ENCODE measurements at places on chromosomes 12 and 14.

- DNase-seq = peak; percentile 13
These were observed 29.3 kb upstream of the CPNE8 start for GRCh38 chr12:38934686-38935085.

DNA sequence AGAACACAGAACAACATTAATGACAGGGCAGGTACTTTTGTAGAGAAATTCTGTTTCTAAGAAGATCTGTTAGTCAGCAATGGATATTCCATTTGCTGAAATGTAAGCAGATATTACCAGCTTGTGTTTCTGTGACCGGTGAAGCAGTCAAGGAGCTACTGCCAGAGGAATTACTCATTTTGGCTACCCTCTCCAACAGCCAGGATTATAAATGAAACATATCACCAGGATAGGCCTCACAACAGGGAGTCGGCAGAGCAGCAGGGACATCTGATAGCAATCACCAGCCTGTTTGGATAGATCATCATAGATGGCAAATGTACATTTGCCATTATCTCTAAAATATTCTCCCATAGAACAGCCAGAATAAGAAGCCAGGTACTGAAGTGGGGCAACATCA lies 440.7 kb downstream of the KCNH5 start:
- DNase-seq = no peak

DNA sequence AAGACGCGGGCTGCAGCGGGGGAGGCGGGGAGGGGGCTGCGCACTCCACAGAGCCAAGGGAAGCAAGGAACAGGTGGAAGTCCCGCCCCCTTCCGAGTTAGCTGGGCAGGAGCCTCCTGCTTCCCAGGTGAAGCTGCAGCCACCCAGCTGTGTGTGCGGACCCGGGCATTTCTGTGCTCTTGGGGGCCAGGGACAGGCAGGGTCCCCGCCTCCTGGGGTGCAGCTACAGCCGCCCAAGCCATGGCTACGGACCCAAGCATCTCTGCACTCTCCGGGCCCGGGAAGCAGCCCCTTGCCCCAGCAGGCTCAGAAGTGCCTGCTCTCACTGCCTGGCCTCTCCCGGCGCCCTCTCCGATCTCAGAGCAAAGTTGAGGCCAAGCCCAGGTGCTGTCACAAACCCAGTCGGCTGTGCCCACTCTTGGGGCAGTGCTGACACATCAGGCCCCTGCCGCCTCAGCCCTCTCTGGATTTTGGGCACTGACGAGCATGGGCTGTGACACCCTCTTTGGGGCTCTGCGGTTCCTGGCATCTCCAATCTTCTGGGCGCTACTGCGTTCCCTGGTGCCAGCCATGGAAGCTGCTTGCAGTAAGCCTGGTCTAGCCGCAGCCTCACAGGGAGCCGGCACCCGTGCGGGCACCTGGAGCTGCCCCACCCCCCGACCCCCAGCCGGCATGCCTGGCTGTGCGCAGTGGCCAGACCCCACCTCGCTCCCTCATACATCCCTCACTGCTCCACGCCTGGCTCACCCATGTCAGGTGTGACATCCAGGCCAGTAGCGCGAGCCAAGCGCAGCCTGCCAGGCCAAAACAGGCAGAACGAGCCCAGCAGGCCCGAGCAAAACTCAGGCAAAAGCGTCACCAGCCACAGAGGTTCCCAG lies 8.5 kb upstream of the MGAT4C start:
- DNase-seq = no peak

DNA sequence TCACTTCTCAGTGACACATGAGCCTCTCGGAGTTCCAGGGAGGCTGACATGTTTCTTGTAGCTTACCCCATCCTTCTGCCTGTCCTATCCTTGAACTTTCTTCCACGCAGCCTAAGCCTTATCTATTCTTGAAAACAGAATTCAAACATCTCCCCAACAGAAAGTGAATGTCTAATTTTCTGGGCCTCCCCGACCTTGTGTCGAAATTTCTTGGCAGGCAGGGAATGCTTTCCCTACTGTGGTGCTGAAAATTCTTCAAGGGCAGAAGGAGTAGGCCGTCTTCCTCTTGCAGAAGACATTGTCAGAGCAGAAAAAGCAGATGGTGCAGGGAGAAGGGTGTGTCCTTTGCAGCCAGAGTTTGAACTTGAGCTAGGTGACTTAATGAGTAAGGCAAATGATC lies 63.0 kb upstream of the TCL1B start:
- DNase-seq = no peak

- DNase-seq = peak; percentile 92
These were observed 21.9 kb upstream of the MAP1LC3B2 start for GRCh38 chr12:116537101-116537904.

GRCh38 chr12:13509740-13510139 lies 313.2 kb downstream of the EMP1 start:
- no peak for DNase-seq

DNA sequence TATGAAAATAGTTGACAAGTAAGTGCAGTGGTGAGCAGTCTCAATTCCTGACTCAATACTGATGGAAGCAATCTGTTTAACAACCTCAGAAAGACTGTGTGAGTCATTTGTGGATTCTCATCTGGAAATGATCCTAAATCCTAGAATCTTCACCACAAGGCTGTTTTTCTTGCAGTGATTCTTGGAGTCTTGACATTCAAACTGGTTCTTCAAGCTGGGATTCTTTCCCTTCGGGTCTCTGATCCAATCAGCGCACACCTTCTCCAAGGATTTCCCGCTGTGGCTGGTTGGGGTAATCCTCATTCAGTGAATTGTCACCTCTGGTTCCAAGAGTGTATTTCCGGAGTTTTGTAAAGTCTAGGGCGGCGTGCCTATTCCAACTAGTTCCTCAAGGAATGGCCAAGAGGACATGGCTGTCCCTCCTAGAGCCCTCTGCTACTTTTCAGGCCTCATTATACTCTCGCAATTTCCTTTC lies 37.7 kb upstream of the FOXJ2 start:
- peak; percentile 17 for DNase-seq

DNA sequence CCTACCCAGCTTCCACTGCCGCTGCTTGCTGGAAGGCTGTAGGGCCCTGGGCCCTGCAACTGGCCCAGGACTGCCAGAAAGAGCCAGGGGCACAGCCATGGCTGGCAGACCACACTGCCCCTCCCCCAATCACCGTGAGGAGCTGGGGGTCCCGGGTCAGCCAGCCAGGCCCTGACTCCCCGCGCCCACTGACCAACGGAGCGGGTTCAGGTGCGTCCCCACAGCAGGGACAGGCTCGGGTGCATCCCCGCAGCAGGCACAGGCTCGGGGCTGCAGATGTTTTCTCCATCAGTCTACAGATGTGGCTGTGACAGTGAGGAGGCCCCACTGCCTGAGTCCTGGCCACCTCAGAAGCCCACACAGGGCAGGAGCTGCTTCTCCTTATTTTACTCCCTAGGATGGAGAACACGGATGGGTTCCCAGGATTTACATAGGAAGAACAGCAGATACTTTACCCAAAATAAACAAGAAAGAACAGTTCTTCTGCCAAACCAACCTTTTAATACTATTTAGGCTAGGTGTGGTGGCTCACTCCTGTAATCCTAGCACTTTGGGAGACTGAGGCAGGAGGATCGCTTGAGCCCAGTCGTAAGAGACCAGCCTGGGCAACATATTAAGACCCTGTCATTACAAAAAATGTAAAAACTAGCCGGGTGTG lies 61.1 kb downstream of the TESC start:
- DNase-seq = no peak

GRCh38 chr14:81144824-81145603 lies 75.7 kb downstream of the GTF2A1 start:
- DNase-seq = no peak

- no peak for DNase-seq
These were observed 1.2 kb upstream of the PRIMA1 start for GRCh38 chr14:93789228-93790130.

- no peak for DNase-seq
These were observed 10.0 kb upstream of the RHEBL1 start for GRCh38 chr12:49079793-49080192.

- DNase-seq = peak; percentile 39
These were observed 1.3 kb downstream of the RNASE6 start for GRCh38 chr14:20782280-20782890.

DNA sequence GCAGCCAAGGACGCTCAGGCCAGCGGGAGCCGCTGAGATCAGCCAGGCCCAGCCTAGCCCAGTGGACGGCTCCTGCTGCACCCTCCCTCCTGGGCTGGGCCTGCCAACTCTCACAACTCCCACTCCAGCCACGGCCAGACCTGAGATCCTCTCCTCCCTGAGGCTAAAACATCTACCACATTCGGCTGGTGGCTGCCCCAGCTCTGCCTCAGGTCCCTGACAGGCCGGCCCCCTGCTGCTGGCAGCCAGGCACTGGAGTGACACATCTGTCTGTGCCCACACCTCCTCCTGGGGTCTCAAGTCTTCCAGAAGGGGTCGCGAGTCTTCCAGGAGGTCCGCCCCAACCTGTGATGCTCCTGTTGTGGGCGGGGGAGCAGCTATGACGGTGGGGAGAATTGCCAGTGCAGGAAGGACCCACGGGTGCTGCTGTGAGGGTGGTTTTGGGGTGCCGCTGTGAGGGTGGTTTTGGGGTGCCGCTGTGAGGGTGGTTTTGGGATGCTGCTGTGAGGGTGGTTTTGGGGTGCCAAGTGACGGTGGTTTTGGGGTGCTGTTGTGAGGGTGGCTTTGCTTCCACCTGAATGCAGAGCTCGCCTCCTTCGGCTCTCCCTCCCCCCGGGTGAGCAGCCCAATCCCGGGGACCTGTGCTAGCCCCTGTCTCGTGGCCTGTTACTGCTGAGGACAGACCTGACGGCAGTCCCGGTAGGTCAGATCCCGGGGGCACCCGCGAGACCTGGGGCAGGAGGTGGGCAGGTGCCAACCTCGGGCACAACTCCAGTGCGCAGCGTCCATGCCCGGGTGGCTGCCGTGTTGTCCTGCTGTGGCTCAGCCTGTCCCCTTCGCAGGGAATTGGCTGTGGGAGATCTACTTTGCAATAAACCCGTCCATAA lies 27.5 kb upstream of the C14orf180 start:
- no peak for DNase-seq

DNA sequence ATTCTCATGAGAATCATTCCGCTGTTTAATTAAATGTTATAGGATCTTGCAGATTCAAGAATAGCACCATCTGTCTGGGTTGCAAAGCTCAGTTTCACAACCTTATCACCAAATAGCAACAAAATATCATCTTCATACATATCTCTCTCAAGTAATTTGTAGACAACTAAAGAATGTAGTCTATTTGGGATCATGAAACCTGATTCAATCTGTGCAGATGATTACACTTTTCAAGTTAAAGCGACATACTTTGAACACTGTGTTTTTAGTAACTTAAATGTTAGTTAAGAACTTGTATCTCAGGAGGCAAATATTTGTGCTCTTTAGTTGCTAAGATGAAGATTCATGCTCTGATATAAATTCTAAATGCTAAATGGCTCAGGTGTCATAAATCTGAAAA lies 14.8 kb downstream of the MED13L start:
- no peak for DNase-seq

GRCh38 chr12:65656891-65657351 lies 167.4 kb upstream of the HMGA2 start:
- DNase-seq = peak; percentile 80

- DNase-seq = peak; percentile 91
These were observed at the start of gene ULK1 for GRCh38 chr12:131894313-131894860. Gene ULK1, plus strand, starts transcription at chr12:131894622. Its CDS starts 380 bp downstream, at chr12:131895002.

DNA sequence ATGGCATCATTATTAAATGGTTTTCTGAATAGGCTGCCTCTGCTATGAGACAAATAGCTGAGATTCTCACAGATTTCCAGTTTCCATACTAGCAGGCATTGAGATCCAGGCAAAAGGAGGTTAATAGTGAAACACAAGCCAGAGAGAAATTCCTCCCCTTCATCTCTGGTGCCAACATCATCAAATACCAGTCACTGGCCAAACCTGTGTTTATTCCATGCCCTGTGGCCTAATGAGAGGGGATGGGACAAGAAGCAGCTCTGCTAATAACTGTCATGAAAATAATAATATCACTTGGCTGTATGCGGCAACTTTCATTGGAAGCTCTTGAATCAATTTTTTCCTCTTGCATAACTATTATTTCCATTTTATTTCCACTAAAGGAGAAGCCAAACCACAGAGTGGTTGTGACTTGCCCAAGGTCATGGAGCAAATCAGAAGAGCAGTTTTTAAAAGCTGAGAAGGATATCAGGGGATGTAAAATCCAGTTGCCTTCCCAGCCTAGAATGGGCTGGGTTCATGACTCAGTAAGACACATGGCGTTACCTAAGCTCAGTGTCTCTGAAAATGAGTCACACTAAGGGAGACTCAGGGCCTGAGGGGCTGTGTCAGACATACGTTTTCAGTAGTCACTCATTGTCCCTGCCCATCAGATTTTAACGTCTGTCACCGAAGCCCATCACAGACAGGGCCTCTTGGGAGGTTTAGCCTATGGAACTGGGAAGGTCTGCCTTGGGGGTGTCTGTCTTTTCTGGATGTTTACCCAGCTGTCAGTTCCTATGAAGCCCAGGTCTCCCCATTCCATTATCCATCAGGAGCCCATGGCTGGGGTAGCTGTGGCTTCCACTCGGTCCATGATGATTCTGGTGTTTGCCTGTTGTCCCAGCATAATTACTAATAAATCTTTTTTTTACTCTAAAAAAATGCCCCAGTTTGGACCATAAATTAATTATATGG lies 208.8 kb upstream of the EEA1 start:
- DNase-seq = peak; percentile 92

DNA sequence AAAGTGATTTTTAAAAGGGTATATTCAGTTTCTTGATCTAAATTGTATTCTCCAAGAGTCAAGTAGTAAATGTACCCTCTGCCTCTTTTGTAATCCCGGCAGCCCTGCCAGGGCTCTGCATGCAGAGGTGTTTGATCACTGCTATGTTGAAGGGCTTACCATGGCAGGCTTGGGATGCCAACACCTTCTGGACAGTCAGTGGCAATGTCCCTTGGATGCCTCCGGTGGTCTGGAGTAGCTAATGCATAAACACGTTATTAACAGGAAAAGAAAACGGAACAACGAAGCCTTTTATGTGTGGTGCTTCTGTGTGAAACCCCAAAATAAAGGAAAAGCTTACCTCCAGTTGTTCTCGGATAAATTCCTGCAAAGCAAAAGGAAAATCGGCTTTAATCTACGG lies 19.9 kb downstream of the EIF2B2 start:
- DNase-seq = peak; percentile 28

GRCh38 chr12:61355105-61355504 lies 905.1 kb upstream of the USP15 start:
- DNase-seq = no peak

GRCh38 chr12:131000000-131000486 lies 46.3 kb downstream of the ADGRD1 start:
- no peak for DNase-seq

DNA sequence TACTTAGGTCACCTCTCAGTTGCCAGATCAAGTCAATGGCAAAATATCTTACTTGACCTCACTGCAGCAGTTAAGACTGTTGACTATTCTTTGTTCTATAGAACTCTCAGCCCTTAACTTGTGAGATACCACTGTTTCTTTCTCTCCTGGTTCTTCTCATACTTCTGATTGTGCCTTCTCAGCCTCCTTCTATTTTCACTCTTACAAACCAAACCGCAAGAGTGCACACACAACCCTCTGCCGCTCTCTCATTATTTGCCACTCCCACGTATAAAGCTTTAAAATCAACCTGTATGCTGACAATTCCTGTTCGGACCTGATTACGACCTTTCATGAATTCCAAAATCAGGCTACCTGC lies 4.5 kb downstream of the E2F7 start:
- DNase-seq = no peak

GRCh38 chr12:42162965-42163364 lies 18.3 kb upstream of the GXYLT1 start:
- DNase-seq = no peak

GRCh38 chr14:65195042-65195719 lies 92.9 kb upstream of the MAX start:
- DNase-seq = no peak

Data from inflammatory macrophage treated with lipopolysaccharide for 4 hours (primary cell).